ENCODE measurements at places on chromosomes 12 and 14.

DNA sequence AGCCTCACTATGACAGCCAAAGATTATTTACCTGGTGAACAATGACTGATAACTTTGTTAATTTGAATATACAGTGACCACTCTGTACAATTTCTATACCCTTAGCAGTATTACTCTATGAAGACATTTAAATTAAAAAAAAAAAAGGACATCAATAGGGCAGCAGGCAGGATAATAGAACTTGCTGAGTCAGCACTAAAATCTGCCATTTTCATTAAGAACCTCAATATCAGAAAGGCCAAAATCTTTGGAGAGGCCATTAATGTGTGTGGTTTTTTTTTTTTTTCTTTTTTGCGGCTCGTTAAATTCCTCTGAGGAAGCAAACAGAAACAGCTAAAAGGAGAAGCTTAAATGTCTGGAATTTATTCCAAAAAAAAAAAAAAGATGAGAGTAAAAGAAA lies 73.7 kb downstream of the FOXN3 start:
- no peak for DNase-seq

- no peak for DNase-seq
These were observed 23.9 kb downstream of the LRRK2 start for GRCh38 chr12:40248585-40249297.

GRCh38 chr14:60245380-60246177 lies 3.4 kb upstream of the PPM1A start:
- DNase-seq = no peak

DNA sequence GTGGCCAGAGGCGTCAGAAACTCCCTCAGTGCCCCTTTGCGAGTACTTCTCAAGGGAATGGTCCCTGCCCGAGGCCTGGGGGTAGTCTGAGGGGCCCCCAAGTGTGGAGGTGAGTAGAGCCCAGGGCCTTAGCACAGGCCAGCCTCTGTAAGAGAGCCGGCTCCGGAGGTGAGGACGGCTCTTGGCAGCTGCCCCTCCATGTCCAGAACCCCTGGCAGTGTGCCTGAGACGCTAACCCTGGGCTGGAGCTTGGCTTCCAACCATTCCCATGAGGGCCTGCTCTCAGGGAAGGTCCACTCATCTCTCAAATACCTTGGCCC lies 61.7 kb downstream of the PRMT8 start:
- DNase-seq = no peak

DNA sequence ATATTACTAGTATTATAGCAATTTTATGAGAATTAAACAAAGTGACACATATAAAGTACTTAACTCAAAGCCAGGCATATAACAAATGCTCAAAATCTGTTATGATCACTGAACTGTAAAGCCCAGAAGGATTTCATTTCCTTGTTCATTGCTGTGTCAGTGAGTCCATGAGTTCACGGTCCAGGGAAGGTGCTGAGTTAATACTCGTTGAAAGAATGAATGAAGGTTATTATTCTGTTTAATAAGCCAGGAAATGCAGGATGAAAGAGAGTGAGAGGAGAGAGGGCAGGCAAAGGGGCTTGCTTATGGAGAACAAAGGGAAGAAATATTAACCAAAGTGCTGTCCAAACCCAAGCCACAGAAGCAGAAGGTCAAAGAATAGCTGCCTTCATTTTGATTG lies 40.2 kb upstream of the NT5DC3 start:
- DNase-seq = no peak

- no peak for DNase-seq
These were observed 38.5 kb upstream of the MDM1 start for GRCh38 chr12:68370667-68371066.

DNA sequence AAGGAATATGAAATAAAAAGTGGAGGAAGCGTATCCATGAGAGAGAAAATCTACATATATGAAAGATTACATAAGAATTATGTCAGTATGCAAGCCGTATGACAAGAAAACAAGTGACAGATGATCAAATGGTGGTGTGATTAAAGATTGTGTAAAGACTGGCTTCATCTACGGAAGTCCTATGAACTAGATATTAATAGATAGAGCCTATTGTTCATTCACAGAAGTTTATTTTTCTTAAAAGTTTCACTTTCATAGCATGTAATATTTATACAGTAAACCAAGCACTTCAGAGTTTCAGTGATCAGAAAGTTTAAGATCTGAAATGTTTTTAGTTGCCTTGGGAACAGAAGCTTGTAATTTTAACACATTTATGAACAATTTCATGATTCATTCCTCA lies 84.5 kb downstream of the VRK1 start:
- DNase-seq = no peak

DNA sequence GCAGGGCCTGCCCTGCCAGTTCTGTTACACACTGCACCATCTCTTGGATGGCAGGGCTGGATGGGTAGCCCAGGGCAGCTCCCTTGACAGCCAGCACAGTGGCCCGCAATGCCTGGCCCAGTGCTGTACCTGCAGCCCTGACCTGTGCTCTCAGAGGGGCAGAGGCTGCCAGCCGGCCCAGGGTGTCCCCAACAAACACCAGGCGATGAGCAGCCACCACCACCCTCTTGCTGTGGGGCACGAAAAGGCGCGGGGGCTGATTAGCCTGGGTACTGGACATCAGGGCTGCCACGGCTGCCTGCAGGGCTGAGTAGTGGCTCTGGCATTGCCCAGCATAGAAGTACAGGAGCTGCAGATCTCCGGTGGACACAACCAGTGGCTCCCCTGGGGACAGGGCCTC lies 4.6 kb upstream of the SLC22A17 start:
- no peak for DNase-seq

GRCh38 chr12:14284184-14284722 lies 81.2 kb upstream of the ATF7IP start:
- no peak for DNase-seq

DNA sequence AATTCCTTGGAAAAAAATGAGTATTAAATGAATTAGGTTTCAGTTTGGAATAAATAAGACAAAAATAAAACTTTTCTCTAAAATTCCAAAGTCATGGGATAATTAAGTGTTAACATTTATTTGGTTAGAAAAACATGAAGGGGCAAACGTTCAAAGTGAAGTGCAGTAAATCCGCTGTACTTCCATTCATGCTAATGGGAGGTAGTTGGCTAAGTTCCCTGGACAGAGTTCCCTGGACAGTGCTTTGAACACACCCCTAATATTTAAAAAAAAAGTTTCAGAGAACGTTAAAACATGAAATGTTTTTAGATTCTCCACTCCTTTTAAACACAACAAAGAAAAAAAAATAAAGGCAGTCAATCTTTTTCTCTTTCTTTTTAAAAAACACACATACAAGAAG lies 16.3 kb downstream of the ALX1 start:
- DNase-seq = no peak

DNA sequence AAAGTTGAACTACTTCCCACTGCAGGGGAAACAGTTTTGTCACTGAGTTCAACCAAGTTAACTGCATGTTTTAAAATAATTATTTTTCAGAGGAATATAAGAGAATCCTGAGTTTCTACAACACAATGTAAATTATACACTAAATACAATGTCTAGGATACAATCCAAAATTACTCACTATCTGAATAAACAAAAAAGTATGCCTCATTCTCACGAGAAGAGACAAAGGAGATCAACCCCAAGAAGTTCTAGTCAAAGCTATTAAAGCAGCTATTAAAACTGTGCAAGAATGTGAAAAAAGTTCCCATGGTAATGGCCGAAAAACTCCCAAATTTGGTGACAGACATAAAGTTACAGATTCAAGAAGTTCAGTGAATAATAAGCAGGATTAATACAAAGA lies 8.8 kb upstream of the KCNK13 start:
- DNase-seq = no peak

GRCh38 chr14:88682495-88683114 lies 110.1 kb downstream of the EML5 start:
- DNase-seq = no peak

DNA sequence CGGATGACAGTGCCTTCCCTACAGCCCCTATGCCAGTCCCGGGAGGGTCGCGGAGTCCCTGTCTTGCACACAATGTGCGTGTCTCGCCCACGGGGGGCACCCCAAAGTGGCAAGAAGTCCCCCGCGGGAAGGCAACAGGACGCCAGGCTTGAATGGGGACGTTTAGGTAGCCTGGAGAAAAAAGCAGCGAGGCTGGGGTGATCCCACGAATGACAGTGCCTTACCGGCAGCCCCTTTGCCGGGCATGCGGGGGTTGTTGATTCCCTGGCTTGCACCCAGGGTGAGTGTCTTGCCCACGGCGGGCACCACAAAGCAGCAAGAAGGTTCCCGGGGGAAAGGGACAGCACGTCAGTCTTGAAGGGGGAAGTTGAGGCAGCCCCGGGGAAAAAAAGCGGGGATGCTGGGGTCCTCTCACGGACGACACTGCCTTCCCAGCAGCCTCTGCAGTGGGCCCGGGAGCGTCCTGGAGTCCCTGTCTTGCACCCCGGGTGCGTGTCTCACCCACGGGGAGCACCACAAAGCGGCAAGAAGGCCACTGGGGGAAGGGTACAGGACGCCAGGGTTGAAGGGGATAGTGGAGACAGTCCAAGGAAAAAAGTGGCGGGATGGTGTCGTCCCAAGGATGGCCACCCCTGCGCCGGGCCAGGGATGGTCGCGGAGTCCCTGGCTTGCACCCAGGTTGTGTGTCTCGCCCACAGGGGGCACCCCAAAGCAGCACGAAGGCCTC lies 156.8 kb upstream of the ALG10B start:
- no peak for DNase-seq

GRCh38 chr12:49174218-49174617 lies 14.7 kb downstream of the TUBA1A start:
- no peak for DNase-seq

Measured in activated CD4-positive, alpha-beta T cell treated with anti-CD3 and anti-CD28 coated beads for 24 hours (primary cell).